ENCODE measurements at places on chromosomes 11 and 22.

GRCh38 chr22:33513388-33514338 is 406.6 kb downstream of the LARGE1 start:
- no peak for DNase-seq

DNA sequence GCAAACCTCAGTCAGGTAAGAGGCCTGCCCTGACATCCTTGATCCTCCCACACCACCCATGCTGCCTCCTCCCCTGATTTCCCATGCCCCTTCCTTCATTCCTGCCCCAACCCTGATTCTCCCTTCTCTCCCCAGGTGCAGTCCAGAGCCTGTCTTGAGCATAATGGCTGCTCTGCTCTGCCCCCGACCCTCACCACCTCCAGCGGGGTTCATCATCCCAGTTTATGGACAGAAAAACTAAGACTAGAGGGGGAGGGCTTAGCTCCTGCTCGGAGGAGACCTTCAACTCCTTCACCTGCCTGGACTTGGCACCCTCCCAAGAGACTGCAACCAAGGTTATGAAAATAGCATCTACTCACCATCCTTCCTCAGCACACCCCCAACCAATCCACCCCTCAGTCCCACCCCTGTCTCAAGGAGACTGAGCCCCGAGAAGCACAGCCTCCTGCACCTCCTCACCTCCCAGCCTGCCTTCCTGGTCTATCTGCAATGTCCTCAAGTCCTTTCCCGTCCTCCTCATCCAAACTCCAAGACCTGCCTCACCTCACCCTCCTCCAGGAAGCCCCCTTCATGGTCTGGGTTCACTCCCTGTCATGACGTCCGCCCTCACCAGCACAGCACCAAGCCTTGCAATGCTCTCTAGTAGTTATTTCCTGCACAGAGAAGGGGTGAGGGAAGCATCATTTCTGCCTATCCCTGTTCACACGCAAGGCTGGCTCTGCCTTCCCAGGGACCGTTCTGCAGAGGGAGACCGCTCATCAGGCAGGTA is 103.1 kb downstream of the PDE2A start:
- DNase-seq, result no peak

DNA sequence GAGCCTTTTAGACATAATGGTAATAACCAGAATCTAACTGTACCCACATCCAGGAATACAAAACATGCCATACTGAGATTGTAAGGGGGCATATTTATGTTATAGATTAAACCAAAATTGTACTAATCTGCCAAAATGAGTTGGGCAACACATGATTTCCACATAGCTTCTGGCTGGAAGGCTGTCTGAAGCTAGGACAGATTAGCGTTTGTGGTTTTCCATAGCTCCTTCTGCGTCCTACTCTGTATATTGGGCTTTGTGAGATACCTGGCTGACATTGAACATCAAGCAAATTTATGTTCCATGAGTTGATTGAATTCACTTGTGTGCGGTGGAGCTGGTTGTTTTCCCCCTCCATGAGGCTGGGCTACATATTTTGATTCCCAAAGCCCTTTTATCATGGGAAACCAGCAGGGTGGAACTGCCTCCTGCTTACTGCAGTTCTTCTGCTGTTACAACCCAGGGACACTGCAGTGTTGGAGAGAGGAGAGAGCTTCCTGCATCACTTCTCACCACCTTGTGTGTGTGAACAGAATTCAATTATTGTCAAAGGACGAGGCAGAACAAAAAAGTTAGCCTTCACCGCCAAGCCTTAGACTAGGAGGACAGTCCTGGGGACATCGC is 114.9 kb downstream of the C11orf91 start:
- DNase-seq, result no peak

DNA sequence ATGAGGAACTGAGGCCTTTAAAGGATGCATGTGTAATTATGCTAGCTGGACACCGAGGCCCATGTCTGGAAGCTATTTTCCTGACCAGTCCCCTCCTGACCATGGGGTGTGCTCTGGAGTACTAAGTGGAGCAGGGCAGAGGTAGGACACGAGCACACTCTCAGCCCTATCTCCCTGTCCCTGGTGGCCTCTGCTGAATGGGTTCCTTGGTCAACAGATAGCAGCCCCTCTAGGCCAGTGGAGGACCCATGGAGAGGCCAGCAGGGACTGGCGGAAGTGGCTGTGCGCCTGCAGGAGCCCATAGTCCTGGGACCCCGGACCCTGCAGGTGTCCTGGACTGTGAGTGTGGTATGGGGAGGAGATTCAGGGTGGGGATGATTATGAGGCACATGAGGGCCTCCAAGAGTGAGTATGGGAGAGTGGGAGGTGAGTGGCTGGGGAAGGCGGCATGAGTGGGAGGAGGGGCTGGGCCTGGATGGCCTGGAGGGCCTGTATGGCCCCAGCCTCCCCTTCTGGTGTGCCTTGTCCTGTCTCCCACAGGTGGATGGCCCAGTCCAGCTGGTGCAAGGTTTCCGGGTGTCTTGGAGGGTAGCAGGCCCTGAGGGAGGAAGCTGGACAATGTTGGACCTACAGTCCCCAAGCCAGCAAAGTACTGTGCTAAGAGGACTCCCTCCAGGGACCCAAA is 9.5 kb downstream of the ROBO3 start:
- DNase-seq, result no peak

DNA sequence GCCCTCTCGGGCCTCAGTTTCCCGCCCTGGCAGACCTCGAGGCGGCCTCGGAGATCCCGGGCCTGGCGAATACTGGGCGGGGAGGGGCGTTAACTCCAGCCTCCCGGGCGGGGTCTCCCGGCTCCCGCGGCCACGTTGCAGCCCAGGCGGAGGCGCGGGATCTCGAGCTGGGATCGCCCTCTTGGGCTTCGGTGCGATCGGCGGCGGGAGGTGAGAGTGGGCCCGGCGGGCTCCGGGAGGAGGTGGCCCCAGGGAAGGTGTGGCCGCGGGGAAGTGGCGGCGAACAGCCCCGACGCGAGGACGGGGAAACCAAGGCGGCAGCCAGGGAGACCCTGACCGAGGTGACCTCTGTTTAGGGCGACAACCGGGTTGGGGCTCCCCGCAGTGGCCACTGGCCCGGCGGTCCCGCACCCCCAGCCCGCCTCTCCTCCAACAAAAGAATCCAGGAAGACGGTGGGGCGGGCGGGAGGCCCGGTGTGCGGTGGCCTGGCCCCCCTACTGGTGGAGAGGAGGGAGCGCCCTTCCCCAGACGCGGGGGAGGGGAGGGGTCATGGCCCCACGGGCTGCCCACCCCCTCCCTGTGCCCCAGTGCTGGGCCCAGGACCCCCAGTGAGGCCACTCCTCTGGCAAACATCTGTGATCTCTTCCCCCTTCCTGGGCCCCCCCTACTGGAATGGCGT is at the start of gene PHETA2:
PHETA2 (plus strand) TSS at position 117 of the 680 bp plus-strand sequence. CDS start 3,046 bp downstream, outside the sequence.
- DNase-seq, result peak; percentile 42

All from GM10248 (cell line).